ENCODE measurements at places on chromosomes 5 and 9.

GRCh38 chr5:34775886-34776285 lies 63.1 kb upstream of the TTC23L start:
- DNase-seq: no peak

GRCh38 chr9:89606049-89606623 lies 1.3 kb downstream of the GADD45G start:
- DNase-seq: no peak

DNA sequence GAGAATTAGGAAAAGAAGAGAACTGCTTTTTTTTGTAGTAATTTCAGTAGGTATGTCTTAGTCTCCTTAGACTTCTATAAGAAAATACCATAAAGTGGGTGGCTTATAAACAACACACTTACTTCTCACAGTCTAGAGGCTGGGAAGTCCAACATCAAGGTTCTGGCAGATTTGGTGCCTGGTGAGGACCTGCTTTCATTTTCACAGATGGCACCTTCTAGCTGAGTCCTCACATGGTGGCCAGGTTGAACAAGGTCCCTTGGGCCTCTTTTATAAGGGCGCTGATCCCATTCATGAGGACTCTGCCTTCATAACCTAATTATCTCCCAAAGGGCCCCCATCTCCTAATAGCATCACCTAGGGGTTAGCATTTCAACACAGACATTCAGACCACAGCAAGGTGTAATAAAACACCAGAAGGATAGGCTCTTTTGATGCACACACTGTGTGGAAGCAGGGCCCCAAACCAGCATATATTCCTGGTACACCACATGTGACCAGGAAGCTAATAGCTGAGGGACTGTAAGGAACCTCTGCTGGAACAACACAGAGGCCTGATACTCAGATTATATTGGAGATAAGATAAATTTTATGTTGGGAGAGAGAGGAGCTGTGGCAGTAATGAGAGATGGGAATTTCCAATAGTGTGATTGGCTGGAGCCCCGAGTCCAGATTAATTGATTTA lies 384.9 kb downstream of the RAB3C start:
- no peak for DNase-seq

DNA sequence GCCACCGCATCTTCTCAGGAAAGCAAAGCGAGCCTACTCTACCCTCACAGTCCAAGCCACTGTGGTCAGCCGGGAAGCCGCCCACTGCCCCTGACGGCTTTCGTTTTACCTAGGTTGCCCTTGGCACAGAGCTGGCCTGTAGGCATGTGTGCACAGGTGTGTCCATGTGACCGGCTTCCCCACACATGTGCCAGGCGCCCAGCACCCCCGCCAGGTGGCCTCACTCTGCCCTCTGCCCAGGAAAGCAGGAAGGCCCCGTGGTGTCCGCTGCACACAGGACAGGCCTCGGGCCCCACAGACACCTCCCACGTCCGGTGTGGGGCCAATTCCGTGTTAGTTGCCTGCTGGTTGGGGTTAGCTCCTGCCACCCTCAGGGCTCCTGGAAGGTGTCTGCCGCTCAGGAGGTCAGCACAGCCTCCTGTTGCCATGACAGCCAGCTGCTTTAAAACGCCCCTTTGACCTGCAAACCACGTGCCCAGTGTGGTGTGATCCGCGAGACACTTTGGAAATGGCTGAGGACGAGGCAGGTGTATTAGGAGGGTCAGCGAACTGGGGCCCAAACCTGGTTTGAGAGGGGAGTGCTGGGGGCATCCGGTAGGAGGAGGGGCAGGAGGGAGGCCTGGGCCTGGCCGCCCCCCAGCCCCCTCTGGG lies 28.7 kb downstream of the TPPP start:
- no peak for DNase-seq

DNA sequence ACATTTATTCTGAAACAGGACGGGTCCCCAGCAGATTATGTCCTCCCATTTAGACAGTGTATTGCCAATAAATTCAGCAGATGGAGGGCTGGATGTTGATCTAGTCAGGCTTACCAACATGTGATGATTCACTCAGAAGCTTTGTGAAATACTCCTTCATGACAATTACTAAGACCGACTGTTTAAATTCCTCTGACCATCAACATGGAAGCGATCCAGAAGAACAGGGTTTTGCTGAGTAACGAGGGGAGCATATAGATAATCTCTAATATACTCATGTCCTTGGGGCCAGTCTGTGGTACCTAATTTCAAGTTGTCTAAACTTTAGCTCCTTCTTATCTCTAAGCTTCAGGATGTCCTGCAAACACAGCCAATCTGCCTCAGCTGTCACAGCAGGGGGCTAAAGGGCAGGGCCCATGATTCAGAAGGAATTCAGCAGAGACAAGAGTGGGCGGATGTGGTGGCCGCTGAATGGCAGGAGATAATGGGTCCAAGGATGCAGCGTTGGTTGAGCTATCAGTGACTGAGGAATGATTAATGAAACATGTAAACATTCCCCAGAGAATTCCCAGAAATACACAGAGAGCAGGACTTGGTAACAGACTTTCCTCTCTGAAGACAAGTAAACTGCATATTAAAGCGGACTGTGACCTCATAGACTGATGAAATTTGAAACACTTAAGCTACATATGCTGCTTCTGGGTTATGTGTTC lies 109.4 kb downstream of the ANKRD55 start:
- no peak for DNase-seq

- no peak for DNase-seq
Measured at GRCh38 chr5:170527991-170528390, 24.2 kb downstream of the KCNIP1 start.

DNA sequence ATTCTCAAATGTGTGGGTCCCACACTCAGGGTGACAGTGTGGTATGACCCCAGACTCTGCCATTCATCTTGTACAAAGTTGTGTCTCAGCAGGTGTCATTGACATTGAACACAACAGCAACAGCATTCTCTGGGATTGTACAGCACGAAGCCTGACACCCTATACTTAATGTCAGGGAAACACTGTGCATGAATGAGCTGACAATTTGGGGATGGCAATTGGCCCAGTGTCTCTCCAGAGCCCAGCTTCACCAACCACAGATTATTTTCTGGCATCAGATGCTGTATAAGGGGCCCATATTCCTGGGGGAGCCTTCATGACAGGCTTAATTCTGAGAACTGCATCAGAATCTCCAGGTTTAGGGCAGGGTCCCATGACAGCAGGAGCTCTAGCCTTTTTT lies 143.2 kb downstream of the GCNT1 start:
- DNase-seq: no peak

- DNase-seq: no peak
Measured at GRCh38 chr9:93680443-93681268, 104.3 kb downstream of the PHF2 start.

DNA sequence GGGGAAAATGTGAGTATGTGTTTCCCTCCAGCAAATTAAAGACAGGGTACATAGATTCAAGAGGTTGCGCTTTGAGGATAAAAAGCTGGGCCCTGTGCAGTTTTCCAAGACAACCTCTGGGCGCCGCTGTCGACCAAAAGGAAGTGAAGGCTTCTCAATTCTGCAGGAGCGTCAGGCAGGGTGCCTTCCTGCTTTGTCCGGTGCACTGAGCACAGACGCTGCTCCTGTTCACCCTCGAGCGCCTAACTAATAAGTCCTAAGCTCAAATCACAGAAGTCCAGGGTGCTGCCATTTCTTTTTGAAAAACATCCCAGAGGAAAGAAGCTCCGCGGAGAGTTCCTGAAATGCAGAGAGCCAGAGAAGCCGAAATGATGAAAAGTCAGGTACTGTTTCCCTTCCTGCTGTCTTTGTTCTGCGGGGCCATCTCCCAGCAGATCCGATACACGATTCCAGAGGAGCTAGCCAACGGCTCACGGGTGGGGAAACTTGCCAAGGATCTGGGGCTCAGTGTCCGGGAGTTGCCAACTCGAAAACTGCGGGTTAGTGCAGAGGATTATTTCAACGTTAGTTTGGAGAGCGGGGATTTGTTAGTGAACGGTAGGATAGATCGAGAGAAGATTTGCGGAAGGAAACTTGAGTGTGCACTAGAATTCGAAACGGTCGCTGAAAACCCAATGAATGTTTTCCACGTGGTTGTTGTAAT lies at the start of gene PCDHGB1:
TSS of gene PCDHGB1 (plus strand) at position 183 of the 703 bp plus-strand sequence. CDS start at position 345, 162 bp downstream.
- no peak for DNase-seq

DNA sequence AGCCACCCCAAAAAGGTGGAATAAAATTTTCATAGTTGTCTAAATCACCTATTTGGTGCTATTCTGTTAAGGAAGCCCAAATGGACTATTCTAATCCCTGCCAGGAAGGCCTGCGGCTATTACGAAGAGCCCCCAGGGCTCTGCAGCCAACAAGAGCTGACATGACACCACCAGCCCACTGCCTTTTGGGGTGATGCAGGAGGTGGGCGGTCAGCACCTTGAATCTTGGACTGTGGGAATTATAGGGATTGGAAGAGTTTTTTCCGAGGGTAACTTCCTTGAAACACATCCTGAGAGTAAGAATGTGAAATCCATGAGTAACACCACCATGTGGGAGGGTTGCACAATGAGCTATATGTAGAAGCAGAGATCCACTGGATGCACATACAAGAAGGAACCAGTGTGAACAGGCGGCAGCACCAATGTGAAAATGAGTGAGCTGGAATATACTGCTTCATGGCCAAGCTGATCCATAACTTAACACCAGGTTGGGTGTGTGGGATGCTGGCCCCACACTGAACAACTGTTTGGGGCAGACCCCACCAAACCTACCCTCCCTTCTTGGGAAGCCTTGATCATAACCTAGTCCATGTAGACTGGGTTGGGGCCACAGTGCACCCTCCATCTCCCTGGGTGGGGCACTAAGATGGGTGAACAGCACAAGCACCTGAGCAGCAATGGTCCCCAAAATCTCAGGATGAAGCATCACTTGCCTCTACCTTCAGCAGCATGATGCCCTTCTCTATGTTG lies 239.0 kb downstream of the FSTL4 start:
- DNase-seq: no peak

DNA sequence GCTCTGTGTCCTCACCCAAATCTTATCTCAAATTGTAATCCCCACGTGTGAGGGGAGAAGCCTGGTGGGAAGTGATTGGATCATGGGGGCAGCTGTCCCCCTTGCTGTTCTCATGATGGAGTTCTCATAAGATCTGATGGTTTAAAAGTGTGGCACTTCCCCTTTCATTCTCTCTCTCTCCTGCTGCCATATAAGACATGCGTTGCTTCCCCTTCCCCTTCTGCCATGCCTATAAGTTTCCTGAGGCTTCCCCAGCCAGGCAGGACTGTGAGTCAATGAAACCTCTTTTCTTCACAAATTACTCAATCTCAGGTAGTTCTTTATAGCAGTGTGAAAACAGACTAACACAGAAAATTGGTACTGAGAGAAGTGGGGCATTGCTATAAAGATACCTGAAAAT lies 107.7 kb downstream of the DMAC1 start:
- no peak for DNase-seq

DNA sequence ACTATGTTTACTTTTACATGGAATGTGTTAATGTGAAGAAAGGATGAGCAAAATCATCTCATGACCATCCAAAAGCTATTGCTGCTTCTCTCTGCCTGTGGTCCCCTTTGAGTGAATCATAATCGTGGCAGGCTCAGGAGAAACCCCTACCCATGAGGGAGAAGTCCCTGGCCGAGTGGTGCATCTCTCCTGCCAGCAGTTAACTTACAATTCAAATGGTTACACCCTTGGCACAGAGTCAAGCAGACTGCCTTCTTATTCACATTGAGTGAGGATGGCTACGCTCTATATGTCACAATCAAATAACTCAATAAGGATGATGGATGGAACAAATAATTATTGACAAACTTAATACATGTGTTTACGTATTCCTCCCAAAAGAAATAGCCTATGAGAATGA lies 179.1 kb downstream of the FGF1 start:
- no peak for DNase-seq

DNA sequence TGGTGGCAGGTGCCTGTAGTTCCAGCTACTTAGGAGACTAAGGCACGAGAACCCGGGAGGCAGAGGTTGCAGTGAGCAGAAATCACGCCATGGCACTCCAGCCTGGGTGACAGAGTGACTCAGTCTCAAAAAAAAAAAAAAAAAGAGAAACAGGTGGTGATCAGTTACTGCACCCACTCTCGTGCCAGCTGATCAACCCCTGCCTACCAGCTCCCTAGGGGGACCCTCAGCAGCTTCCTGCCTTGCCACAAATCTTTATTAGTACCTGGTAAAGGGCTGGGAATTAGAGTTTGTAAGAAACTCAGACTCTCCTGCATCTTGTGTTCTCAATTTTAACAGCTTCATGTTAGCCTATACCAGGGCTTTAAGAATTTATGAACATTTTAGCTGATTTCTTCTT lies 914.9 kb downstream of the EFNA5 start:
- no peak for DNase-seq

DNA sequence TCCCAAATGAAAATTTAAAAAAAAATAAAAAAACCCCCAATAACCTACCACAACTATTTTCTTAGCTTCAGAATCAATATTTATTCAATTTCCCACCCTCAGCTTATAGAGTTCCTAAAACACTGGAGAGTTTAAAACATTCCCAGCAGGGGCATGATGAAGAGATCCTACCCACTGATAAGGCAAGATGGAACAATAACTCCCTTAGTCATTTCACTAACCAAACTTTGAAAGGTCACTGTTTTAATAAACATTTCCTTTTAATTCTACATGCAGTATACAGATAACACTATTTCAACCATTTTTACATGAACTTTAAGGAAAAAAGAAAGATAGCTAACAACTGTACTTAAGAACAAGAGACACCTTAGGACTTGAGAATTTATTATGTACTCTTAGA lies 34.9 kb upstream of the ACOT12 start:
- DNase-seq: no peak

DNA sequence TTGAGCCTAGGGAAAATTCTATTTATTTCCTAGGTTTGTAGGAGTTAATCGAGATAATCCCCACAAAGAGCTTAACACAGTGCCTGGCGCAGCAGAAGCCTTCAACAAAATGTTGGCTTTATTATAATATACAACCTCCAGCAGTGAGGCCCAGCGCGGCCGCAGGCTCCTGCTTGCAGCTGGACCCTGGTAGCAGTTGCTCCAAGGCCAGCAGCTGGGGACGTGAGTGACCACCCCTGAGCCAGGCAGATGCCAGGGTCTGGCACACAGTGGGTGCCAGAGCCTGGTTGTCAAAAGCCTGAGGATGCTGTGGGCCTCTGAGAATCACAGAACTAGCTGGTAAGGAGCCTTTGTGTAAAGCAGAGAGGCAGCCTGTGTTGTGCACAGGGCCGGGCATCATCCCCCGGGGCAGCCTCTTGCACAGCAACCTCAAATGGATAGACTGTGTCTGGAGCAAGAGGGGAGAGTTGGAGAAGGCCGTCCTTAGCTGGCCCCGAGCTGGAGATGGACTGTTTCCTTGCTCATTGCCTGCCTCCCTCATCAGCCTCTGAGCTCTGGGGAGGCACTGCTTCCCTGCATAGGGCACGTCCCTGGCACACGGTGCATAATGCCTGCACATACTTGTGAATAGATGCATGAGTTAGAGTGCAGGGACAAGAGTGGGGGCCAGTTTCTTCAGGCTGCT lies 17.3 kb downstream of the CSF1R start:
- no peak for DNase-seq

GRCh38 chr5:77893225-77893860 lies 117.2 kb upstream of the TBCA start:
- DNase-seq: no peak

GRCh38 chr5:117488976-117489500 lies 914.4 kb upstream of the SEMA6A start:
- DNase-seq: no peak

GRCh38 chr5:36494841-36495601 lies 111.4 kb upstream of the SLC1A3 start:
- no peak for DNase-seq

- DNase-seq: no peak
Measured at GRCh38 chr5:72234265-72234700, 85.8 kb downstream of the MRPS27 start.

- DNase-seq: no peak
Measured at GRCh38 chr5:27535031-27535557, 496.7 kb upstream of the CDH9 start.

GRCh38 chr9:78542491-78543181 lies 245.7 kb downstream of the PSAT1 start:
- DNase-seq: no peak
